DND-41 (cell line): ENCODE measurements at places on chromosomes 5 and 9.

- no peak for DNase-seq
Observed at GRCh38 chr9:113593682-113594281, 130.3 kb downstream of the RGS3 start.

DNA sequence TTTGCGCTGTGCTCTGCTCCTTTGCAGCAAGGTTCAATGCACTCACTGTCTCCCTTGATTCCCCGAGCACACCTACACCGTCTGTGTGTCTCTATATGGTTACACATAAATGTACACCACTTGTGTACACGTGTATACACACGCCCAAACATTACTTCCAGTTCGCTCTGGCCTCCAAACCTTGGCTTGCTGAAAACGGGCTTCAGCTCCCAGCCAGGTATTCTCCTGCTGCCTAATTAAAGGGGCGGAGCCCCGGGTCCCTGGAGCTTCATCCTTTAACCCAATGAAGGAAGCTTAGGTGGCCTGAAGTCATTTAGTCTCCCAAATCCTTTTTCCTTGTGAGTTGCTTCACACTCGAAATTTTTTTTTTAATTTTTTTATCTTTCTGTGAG lies 4.6 kb downstream of the ISL1 start:
- no peak for DNase-seq

DNA sequence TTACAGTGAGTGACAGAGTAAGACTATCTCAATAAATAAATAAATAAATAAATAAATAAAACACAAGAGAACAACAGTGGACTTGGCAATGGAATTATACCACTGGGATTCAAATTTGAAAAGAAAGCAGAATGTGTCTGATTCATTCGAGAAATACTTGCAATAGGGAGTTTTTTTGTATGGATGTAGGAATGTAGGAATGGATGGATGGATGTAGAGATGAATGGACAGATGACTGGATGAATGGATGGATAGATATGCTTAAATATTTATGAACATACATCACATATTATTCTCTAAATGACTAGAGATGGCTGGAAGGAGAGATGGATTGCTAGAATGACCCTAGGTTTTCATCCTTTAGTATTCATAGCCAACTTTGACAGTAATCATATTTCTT lies 22.0 kb upstream of the CEMIP2 start:
- no peak for DNase-seq

DNA sequence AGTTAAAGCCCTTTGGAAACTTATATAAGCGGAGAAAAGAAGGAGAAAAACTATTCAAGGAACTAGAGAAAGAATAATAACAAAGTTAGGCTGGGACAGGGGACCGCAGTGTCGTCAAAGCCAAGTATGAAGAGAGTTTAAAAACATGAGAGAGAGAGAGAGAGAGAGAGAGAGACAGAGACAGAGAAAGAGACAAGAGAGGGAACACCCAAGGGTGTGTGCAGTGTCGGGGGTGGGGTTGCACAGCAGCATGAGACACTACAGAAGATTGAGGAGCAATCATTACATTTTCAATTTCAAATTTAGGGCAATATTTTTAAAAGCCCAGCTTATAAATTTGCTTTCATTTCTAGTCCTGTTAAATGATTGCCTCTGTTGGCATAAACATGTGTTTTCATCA lies 74.3 kb downstream of the NNT start:
- no peak for DNase-seq

GRCh38 chr5:103598997-103599566 lies 36.5 kb upstream of the NUDT12 start:
- no peak for DNase-seq

GRCh38 chr9:129996161-129996830 lies 46.7 kb downstream of the FNBP1 start:
- no peak for DNase-seq

GRCh38 chr9:4680750-4681149 lies 1.4 kb downstream of the CDC37L1 start:
- DNase-seq: no peak

GRCh38 chr9:108108852-108109448 lies 619.4 kb upstream of the KLF4 start:
- DNase-seq: no peak

GRCh38 chr5:128406803-128407202 lies 131.2 kb downstream of the FBN2 start:
- no peak for DNase-seq

DNA sequence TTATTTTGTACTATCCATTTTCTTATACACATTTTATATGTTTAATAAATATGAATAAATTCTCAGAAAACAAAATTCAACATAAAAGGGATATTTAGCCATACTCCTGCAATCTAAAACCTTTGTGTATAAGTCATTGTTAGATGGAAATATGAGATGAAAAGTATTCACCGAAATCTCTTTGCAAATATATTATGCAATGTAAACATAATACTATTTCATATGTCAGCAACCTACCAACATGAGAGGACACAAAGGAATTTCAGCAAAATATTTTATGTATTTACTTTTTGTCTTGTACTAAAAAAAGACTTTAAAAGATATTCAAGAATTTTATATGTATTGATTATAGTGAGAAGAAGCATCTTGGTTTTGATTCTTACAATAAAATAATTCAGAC lies 1623.4 kb downstream of the EFNA5 start:
- DNase-seq: no peak

DNA sequence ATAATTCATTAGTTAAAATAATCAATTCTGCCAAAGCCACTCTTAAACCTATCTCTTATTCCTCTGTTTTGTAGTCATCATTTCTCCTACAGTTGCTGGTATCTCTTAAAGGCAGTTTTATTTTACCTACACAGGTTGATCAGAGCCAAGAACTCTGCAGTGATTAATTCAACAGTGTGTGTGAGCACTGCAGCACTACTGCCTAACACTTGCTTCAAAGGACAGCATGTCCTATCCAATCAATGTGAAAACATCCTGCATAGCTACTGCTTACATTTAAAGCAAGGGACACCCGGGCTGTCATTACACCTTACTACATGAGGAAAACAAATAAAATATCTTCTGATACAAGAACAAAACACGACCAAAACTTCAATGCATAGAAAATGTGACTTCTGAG lies 45.1 kb upstream of the HK3 start:
- DNase-seq: no peak

DNA sequence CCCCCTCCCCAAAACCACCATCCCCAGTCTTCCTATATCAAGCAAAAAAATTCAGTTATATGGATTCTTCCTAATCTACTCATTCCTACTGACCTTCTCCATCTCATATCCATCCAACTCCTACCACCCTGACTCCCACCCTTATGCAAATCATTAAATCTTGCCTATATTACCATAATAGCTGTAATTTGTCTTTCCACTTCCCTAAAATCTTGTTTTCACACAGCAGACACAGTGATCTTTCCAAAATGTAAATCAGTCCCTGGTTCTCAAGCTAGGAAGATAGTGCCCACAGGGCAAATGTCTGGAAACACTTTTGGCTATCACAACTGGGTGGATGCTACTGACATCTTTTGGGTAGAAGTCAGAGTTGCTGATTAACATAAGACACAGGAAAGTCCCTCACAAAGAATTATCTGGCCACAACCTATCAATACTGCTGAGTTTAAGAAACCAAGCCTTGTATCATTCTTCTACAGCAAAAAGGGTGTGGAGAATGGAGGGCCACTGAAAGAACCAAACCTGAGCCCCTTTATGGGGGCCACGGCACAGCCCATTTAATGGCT lies 1.4 kb downstream of the SRA1 start:
- no peak for DNase-seq
